ENCODE measurements at places on chromosomes 16 and 17.

- peak; percentile 84 for DNase-seq
Observed at GRCh38 chr16:89556750-89557689, 3.5 kb upstream of the RPL13 start.

DNA sequence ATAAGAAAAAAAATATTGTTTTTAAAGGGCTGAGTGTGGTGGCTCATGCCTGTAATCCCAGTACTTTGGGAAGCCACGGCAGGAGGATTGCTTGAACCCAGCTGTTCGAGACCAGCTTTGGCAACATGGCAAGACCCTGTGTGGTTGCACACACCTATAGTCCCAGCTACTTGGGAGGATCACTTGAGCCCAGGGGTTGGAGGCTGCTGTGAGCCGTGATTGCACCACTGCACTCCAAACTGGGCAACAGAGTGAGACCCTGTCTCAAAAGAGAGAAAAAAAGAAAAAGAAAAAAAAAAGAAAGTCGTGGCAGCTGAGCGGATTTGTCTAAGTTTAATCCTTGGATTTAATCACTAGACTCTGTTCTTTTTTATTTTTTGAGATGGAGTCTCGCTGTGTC, 6.3 kb upstream of the FCSK start:
- DNase-seq, result no peak

DNA sequence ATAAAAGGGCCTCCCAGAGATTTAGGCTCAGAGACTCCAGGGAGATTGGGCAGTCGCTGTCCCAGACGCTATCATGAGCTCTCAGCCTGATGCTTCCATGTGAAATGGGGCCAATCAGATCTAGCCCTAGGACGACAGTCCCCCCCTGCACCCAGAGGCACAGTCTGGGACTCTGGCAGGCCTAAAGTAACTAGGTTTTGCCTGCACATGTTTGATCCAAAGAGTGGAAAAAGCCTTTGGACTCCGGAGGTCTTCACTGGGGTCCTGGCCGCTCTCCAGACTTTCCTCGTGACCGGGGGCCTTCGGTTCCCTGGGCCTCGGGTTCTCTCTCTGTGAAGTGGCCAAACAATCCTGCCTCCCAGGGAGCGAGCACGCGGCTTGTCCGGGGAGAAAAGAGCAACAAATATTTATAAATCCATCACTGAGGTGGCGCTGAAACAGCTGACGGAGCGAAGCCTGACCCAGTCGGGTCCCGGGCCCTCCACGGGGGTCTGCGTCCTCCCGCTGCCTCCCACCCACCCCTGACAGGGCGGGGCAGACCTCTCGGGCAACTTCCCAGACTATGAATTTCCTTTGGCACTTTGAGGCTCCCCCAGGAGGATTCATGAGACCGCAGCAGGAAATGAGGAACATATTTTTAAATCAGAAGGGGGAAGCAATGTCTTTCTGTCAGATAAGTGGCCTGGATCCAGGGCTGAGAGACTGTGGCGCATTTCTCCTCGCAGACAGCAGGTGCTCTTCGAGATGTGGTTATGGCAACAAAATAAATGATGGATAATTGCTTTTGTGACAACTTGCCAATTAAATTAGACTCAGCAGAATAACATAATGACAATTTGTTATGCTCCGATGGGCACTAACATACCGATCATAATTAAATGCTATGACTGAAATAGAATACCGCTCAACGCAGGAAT, 38.9 kb downstream of the MRPS23 start:
- DNase-seq, result peak; percentile 57

GRCh38 chr17:7016418-7016817, 4.0 kb downstream of the RNASEK start:
- DNase-seq, result no peak

- no peak for DNase-seq
Observed at GRCh38 chr17:2062571-2063183, 7.8 kb downstream of the HIC1 start.

DNA sequence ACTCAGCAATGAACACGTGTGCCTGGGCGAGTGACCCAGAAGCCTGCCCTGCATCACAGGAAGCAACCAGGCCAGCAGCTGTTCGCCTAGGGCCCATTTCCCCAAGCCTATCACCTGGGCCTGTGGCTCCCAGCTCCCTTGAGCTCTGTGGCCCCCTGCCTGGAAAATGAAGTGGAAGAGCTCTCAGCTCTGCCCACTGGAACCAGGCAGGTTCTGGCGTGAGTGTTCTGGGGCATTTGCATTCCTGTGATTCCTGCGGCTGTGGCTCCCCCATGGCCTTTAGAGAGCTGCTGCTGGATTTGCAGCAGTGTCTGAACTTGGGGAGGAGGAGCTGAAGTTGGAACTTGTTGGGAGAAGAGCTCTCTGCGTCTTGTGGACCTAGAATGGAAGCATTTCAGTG, 22.8 kb downstream of the PGS1 start:
- DNase-seq, result no peak

- no peak for DNase-seq
Observed at GRCh38 chr17:60135951-60136666, 13.7 kb upstream of the CA4 start.

DNA sequence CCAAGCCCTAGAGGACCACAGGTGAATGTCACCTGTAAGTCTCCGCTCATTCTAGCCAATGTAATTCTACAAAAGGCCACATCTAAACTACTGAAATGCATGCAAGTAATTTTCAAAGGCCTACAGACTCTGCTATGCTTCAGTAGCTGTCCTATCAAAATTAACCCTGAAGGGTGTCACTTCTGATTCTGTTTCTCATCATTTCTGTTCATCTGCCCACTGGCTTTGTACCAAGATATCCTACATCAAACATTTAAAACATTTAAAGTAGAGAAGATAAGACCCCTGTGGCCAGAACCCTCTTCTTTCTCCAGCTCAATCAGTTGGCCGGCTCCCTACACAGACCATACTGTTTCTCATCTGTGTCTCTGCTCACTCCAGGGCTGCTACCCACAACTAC, 21.5 kb downstream of the PHF12 start:
- DNase-seq, result no peak

- no peak for DNase-seq
Observed at GRCh38 chr16:49766225-49766624, 89.7 kb downstream of the ZNF423 start.

GRCh38 chr17:51709694-51710633, 448.6 kb downstream of the CA10 start:
- no peak for DNase-seq
